ENCODE measurements at places on chromosomes 1 and 21.

DNA sequence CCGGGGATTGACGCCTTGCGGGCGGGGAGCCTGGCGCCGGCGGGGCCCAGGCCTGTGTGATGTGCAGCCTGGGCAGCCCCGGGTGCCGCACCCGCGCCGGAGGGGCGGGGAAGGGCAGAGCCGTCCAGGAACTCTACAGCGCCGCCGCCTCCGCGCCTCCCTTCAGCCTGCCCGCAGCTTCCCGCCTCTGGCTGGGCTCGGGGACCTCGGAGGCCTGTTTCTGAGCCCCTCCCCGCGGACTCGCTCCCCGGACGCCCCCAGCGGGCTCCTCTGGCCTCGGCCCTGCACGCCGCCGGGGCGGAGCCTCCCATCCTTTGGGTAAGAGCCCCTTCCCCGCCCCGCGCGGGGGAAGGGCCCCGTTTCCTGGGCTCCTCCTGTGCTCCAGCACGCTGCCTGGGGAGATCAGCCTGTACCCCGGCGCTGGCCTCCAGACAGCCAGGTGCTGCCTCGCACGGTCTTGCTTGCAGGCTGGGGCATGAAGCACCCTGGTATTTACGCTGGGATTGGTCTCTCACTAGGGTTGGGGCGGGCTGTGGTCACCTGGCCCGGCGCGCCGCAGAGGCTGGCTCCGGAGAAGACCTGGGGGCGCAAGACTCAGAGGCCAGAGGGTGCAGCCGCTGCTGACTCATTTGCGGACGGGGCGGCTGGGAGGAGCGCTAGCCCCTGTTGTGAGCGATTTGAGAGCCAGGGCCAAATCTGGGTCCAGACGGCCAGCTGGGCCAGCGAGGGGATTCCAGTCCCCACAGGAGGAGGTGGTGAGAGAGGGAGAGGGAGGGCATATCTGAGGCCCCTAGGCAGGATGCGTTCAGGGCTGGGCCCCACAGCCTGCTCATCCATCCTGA lies 5.7 kb upstream of the ACOT11 start:
- peak; percentile 54 for DNase-seq

GRCh38 chr1:206699626-206700025 lies 14.9 kb downstream of the MAPKAPK2 start:
- DNase-seq: no peak

DNA sequence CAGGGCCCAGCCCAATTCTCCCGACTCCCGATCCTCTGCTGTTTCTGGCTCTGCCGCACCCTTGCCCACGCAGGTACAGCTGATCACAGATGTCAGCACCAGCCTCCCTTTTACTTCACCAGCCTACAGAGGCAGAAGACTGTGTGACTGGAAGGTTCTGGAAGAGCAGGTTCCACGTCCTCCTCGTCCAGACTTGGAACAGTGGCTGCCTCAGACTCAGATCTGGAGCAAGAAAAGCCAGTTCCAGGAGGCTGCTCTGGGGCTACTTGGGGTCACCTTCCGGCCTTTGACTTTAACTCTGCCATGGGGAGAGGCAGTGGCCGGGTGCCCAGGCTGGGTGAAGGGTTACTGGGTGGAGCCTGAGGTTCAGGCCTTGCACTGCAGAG lies 16.1 kb upstream of the KLHDC7A start:
- DNase-seq: no peak

- no peak for DNase-seq
These were observed 460.1 kb upstream of the RUNX1 start for GRCh38 chr21:35509001-35509704.

DNA sequence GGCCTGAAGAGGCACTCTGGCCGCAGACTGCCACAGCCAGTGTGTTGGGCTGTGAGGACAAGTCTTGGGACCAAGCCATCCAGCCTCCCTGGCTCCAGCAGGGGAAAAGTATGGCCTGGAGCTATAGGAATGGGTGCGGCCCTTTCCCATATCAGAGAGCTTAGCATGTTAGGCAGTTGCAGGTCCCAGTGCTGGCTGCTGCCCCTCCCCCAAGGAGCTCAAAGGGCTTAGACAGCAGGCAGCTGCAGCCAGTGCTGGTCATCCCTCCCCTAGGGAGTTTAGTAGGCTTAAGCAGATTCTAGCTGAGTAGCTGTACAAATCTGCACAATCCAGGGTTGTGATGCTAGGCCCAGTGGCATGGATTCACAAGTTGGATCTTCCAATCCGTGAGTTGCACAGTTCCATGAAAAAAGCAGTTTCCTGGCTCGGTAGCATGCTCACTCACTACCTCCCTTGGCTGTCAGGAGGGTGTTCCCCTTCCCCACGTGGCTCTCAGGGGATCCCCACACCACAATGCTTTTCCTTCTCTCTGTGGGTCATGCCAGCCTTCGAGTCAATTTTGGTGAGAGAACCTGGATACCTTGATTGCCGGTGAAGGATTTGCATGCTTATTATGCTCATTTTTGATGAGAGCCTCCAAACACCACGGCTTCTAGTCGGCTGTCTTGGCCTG lies 1490.8 kb downstream of the BRINP3 start:
- DNase-seq: no peak

Data from stimulated activated CD4-positive, alpha-beta T cell treated with anti-CD3 and anti-CD28 coated beads, Interleukin-15, amount 100 ng/mL, for 48 hours (primary cell).